Pulmonary artery endothelial cell (primary cell): ENCODE measurements at places on chromosomes 3 and 15. TPM values are rescaled to one million over a fixed set of nuclear protein-coding genes. Genes with fewer than 3 reads are reported as not detected.

CLDN16 gene
- total RNA-seq: 0.04 TPM in 1 of 2 replicates, not detected in the other

TEX55 gene
- total RNA-seq: not detected in 2 replicates

DNA sequence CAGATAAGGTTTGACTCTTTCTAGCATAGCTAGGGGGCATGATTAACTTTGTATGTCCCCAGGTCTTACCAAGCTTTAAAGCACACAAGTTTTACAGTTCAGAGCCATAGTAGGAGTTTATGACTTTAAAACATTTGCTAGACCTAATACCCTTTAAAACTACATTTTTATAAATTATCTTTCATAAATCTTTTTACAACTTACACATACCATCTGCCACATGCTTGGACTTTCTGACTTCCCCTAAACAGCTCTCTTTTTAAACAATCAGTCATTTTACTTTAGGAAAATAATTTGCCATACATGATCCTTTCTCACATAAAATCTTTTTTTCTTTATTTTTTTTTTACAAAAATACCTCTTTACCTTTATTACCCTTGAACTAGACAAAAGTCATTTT, 735.3 kb upstream of the CADM2 start:
- no peak for DNase-seq

PIGZ gene
- 1.3 and 3.8 TPM in 2 replicates for total RNA-seq

BMF gene
- total RNA-seq: 1.1 and 2.5 TPM in 2 replicates

KIF23 gene
- total RNA-seq: 32.8 and 53.8 TPM in 2 replicates

DNA sequence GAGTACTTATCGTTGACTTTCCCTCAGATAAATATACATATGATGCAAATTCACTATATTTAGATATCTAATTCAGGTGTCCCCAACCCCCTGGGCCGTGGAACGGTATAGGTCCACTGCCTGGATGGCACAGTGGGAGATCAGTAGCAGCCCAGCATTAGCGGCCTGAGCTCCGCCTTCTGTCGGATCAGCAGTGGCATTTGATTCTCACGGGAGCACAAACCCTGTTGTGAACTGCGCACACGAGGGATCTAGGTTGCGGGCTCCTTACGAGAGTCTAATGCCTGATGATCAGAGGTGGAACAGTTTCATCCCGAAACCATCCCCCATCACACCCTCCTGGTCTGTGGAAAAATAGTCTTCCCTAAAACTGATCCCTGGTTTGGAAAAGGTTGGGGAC, 6.9 kb downstream of the KNL1 start:
- DNase-seq: no peak

GRCh38 chr3:107117922-107118536, 259.2 kb upstream of the CCDC54 start:
- DNase-seq: peak; percentile 19

DNA sequence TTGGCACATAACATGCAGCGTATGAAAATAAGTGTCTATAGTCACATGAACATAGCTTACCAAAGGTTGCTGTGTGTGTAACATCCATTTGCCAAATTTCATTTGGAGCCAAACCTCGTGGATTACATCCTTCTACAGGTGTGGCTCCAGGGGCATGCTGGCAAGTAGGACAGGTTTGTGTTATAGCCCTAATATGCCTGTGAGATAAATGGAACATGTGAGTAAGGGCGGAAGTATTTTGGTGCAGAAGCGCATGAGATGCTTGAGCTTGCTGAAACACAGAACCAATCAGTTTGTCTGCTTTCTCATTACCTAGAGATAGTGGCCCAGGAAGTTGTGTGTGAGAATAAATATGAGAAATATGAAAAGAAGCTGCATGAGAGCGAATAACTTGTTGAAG, 21.8 kb upstream of the XCR1 start:
- no peak for DNase-seq

GRCh38 chr3:169227911-169228310, 435.6 kb downstream of the MECOM start:
- DNase-seq: no peak

- DNase-seq: no peak
Observed at GRCh38 chr15:94052711-94053110, 178.7 kb upstream of the MCTP2 start.

- no peak for DNase-seq
Observed at GRCh38 chr3:129439226-129439816, 427 bp downstream of the MBD4 start.

- no peak for DNase-seq
Observed at GRCh38 chr3:61575893-61576292, 14.5 kb downstream of the PTPRG start.

GRCh38 chr3:42177068-42177800, 86.1 kb downstream of the TRAK1 start:
- DNase-seq: no peak

- DNase-seq: peak; percentile 57
Observed at GRCh38 chr3:172355836-172356235, 92.4 kb downstream of the GHSR start.

- peak; percentile 20 for DNase-seq
Observed at GRCh38 chr15:38714309-38715072, 149.9 kb upstream of the RASGRP1 start.

CHRNA7 gene
- total RNA-seq: 2.8 and 4.0 TPM in 2 replicates

UBE3A gene
- 60.8 and 70.2 TPM in 2 replicates for total RNA-seq

DLL4 gene
- total RNA-seq: 18.6 and 43.9 TPM in 2 replicates

- DNase-seq: no peak
Observed at GRCh38 chr3:173399044-173399443, 1.5 kb downstream of the NLGN1 start.

NPAP1 gene
- not detected in 2 replicates for total RNA-seq

GRCh38 chr3:37668431-37668817, 193.3 kb upstream of the CTDSPL start:
- no peak for DNase-seq

GOLGA6D gene
- not detected in 2 replicates for total RNA-seq
